NCI-H2081 treated with DMSO at 0.1 percent for 48 hours (cell line): ENCODE measurements at places on chromosomes 3 and 15.

DNA sequence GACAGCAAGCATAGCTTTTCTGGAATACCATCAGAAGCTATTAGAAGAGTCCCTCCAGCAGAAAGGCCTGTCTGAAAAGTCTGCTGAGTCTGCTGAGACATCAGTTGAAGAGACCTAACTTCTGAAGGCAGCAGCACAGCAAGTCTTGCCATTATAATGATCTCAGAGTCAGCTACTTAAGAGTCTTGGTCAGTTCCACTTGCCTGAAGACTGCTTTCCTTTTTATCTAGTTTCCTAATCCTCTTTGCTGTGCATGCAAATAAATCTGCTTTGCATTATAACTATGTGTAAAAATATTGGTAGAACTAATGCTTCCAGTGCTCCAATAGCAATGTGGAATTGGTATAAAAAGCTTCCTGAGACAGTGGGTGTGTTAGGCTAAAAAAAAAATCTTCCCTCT is 34.9 kb upstream of the CPOX start:
- DNase-seq, result no peak

GRCh38 chr15:38536201-38536676 is 28.4 kb downstream of the RASGRP1 start:
- DNase-seq, result no peak

GRCh38 chr15:64071931-64072765 is 21.5 kb downstream of the CIAO2A start:
- DNase-seq, result no peak

DNA sequence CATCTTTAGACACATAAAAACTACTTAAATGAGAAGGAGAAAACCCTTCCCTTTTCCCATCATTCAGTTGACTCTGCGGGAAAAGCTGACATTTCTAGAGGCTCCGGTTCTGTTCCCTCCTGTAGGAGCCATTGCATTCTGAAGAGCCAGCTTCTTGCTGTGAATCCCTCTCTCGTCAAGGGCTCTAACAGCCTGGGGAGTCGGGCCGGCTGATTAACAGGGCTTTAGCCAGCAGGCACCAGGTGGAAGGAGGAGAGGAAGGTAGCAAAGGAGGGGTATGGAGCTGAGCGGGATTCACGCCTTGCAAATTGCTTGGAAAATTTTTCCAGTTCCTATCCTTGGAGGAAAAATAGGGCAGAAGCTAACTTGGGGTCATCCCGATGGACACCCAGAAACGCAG is 108.3 kb upstream of the UBE2E1 start:
- no peak for DNase-seq

DNA sequence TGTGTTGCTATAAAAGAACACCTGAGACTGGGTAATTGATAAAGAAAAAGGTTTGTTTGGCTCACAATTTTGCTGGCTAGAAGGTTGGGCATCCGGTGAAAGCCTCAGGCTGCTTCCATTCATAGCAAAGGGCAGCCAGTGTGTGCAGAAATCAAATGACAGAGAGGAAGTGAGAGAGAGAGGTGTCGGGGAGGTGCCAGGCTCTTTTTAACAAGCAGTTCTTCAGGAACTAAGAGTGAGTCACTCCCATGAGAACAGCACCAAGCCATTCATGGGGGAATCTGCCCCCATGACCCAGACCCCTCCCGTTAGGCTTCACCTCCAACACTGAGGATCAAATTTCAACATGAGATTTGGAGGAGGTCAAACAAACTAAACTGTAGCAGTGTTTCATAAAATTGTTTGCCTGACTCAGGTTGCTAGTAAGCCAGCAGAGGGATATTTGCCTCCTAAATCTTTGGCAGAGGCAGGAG is 4.5 kb upstream of the PARP15 start:
- DNase-seq, result no peak

DNA sequence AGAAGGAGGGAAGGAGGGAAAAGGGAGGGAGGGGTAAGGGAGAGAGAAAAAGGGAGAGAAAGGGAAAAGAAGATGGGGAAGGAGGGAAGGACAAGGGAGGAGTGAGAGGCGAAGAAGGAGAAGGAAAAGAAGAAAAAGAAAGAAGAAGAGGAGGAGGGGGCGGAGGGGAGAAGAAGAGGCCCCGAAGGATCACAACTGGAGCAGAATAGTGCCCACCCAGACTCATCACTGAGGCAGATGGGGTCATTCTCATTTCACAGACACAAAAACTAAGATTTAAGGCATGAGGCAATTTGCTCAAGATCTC is 2.7 kb upstream of the ALAS1 start:
- no peak for DNase-seq

GRCh38 chr15:78282324-78282723 is 17.1 kb downstream of the SKIC8 start:
- DNase-seq, result no peak

GRCh38 chr3:71201939-71202338 is 381.6 kb downstream of the FOXP1 start:
- DNase-seq, result no peak

DNA sequence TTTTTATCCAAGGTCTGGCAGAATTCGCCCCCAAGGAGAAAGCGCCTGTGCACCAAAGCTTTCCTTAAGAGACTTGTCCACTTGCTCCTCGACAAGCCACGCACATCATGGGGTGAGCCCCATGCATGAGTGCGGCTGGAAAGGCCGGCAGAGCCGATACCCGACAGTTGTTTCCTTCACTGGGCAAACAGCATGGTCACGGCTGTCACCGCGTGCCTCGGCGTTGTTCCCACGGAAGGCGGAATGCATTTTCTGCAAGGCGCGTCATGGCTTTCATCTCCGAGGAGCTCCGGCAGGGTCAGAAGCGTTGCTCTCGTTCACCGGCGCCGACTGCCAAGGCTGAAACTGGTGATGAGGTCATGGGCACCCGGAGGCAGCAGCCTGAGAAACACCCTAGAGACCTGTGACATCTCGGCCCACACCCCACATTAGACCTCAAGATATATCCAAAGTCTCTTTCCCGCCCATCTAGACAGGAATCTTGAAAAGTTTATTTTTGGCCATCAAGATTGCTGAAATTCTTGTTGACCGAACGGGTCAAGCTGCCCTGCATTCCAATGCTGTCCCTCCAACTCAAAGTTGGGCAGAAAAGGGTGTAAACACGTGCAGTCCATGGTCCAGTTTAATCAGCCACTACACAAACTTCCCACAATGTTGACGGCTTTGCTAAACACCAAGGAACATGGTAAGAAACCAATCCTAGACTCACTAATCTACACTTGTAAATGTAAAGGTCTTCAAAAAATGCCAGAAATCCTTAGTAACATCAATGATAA is 604 bp upstream of the TJP1 start:
- no peak for DNase-seq

- no peak for DNase-seq
Observed at GRCh38 chr3:140343211-140344081, 334.4 kb upstream of the TRIM42 start.

DNA sequence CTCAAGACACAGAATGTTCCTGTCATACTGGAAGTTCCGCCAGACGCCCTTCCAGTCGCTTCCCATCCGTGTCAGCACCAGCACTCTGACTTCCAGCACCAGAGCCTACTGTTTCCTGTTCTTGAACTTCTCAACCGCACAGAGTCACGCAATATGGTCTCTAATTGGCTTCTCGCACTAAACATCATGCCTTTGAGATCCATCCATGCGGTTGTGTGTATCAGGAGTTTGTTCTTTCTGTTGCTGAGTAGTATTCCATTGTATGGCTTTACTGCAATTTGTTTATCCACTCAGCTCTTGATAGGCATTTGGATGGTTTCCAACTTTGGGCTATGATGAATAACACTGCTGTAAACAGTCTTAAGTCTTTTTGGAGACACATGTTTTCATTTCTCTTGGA is 112.1 kb downstream of the LRRK1 start:
- DNase-seq, result no peak

DNA sequence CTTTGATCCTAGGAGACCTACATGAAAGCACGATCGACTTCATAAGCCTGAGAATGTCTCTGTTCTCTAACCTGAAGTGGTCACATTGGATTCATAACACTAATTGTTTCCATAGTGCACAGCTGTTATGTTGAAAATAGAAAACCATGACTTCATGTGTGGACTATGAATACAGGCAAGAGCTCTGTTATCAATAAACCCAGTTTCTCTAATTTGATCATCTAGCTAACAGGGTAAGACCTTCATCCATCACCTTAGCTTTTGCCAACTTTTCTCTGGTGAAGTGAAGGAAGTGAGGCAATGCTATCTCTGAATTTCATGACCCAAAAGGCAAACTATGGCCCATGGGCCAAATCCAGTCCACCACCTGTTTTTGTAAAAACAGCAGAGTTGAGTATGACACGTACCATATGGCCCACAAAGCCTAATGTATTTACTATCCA is 27.2 kb downstream of the ABI3BP start:
- no peak for DNase-seq

DNA sequence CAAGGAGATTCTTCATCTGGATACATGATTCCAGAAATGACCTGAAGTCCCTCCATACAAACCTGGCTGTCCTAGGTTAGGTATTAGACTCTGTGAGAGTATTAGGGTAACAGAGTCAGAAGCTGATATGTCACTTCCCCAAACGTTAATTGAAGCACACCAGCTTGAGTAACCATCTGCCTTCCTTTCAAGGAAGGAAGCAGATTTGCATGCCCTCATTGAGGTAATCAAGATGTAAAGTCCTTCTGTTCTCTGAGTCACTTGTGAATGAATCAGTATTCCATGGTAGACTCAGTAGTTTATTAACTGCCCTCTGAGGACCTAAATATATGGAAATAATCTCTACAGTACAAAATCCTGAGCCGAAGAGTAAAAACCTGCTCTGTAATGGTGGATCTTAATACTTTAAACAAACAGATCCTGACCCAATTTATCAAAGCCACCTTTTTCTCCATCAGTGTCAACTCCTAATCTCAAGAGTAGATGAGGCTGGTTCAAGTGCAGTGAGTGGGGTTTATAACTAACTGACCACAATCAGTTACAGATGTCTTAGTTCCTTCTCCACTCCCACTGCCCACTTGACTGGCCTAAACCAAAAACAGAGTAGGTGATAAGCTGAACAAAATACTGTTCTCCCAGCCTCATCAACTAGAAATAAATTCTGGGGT is 246.2 kb upstream of the CHRM5 start:
- no peak for DNase-seq

- DNase-seq, result no peak
Observed at GRCh38 chr3:194556086-194557056, 69.6 kb upstream of the ATP13A3 start.

DNA sequence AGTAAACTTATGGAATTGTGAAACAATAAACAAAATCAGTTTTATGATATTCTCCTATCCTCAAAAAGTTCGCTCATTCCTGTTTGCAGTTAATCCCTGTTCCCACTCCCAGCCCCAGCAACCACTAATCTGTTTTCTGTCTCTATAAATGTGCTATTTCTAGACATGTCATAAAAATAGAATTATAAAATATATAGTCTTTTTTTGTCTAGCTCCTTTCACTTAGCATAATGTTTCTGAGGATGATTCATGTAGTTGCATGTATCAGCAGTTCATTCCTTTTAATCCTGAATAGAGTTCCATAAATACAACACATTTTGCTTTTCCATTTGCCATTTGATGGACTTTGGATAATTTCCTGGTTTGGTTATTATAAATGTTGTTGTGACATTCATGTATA is 140.0 kb downstream of the KCNAB1 start:
- DNase-seq, result no peak

- DNase-seq, result no peak
Observed at GRCh38 chr15:99057697-99058420, 47.0 kb upstream of the SYNM start.

DNA sequence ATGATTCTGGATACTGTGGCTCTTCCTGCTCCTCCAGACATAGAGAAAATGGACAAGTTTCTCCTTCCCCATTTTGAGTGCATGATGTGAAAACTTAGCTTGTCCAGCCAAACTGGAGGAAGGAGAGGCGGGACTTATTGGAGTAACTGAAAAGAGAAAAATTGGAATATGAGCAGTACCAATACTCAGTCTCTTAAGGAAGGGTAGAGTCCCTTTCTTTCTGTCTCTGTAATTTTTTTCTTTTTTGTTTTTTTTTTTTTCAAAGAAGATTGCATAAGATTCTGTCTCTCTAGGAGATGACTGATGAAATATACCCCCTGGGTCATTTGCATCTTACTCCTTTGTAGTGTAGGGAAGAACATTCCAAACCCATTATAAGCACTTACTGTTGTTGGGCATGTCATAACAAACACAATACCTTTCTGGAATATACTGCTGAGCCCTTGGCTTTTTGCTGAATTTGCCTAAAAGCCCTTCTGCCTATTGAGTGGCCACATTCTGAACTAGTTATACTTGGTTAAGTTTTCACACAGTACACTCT is 498.1 kb upstream of the TPRG1 start:
- DNase-seq, result no peak

GRCh38 chr3:71339049-71339448 is 244.5 kb downstream of the FOXP1 start:
- DNase-seq, result no peak
